CD4-positive, alpha-beta T cell treated with Interferon gamma for 1 hour (primary cell): ENCODE measurements at places on chromosomes 13 and 19.

DNA sequence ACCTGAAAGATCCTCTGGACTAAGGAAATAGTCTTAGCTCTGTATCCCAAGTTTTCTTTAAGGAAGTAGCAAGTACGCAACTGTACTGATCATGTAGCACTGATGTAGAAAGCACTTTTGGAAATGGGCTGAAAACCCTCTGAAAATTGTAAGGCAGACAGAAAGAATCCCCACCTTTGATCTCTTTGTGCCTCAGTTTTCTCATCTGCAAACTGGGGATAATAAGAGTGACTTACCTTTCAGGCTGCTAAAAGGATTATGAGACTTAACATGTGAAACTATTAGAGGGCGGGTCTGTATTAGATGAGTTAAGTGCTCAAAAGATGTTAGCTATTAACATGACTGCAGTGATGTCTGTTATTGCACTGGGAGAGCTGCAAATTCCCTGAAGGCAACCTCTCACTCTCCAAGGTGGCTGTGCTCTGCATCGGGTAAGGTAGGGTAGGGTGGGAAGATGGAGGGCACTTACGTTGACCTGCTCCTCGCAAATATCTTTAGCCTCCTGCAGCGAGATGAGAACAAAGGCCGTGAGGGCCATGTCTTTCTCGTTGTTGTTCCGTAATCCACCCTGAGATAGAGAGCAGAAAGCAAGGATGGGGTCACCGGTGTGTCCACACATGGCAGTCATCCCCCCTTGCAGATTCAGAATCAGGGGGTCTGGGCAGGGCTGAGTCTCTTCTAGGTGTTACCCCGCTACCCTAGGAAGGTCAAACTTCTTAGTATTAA, 20.4 kb upstream of the TNFSF14 start:
- no peak for DNase-seq

DNA sequence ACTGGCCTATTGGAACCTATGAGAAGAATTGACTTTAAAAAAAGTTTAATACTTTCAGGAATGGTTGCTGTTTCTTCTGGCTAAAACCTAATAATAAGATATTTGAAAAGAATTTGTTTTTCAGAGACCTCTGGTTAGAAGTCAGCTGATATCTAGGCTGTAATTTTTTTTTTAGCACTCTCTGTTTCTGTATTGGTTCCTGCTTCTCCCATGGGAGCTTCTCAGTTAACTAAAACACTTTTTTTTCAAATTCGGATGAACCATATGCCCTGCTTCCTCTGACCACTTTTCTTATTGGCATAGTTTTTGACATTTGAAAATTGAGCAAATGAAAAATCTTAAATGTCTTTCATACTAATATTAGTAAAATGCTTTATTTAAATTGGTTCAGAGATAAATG, 163.5 kb upstream of the SLC10A2 start:
- no peak for DNase-seq

DNA sequence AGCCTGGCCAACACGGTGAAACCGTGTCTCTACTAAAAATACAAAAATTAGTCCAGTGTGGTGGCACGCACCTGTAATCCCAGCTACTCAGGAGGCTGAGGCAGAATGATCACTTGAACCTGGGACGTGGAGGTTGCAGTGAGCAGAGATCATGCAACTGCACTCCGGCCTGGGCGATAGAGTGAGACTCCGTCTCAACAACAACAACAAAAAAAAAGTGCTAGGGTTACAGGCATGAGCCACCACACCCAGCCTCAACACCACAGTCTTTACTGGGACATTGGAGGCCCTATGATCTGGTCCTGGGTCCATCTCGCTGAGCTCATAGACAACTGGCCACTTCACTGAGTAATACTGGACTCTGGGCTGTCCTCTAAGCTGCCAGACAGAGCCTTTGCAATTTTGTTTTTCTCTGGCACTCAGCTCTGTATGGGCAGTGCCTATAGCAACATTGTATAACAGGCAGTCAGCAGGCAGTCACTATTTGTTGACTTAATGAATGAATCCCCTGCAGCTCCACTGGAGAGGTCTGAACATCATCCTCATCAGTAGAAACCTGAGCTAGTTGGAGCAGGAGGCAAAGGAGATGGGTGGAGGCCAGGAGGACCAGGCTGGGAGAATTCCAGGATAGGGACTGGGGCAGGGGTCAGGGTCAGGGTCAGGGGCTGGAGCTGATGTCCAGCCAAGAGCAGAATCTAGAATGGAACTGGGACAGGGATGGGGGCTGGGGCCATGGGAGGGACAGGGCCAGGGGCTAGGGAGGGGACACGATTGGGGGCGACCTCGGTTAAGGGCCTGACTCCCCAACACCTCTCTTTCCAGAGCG, 8.1 kb downstream of the BLOC1S3 start:
- DNase-seq = no peak

- DNase-seq = no peak
Observed at GRCh38 chr19:35539850-35540249, 5.6 kb upstream of the TMEM147 start.

DNA sequence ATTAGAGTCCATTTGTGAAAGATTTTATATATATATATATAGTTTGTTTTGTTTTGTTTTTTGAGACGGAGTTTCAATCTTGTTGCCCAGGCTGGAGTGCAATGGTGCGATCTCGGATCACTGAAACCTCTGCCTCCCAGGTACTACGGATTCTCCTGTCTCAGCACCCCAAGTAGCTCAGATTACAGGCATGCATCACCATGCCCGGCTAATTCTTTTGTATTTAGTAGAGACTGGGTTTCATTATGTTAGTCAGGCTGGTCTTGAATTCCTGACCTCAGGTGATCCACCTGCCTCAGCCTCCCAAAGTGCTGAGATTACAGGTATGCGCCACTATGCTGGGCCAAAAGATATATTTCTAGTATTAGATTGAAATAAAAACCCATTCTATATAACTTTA, 4.0 kb upstream of the ZNF701 start:
- no peak for DNase-seq

GRCh38 chr13:95536632-95537241, 15.8 kb upstream of the CLDN10 start:
- no peak for DNase-seq

DNA sequence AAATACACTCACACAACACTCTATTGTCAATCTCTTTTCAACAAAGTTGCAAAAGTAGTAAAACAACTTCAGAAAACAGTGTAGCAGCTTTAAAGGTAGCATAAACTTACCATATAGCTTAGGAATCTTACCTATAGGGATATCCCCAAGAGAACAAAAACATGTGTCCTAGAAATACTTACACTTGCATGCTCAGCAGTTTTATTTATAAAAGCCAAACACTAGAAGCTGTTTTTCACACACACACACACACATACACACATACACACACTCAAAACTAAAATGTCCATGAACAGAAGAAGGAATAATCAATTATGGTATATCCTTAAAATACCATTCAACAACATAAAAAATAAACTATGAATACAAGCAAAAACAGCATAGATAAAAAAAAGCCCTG, 11.7 kb downstream of the ZNF773 start:
- no peak for DNase-seq

DNA sequence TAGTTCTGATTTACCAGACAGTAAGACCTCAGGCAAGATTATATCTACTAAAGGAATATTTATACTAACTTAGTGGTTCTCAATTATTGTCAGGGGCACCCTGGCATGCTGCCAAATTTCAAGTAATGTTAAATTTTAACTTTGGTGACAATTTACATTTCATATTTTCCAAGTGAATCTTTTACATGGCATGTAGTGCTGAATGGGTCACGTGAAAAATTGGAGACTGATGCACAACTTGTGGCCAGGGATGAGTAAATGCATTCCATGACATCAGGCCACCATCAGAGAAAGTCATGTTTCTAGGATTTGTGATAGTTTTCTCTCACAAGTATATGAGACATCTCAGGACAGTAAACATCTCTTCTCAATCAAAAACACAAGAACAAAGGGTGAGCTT, 202.6 kb upstream of the SOX21 start:
- no peak for DNase-seq

DNA sequence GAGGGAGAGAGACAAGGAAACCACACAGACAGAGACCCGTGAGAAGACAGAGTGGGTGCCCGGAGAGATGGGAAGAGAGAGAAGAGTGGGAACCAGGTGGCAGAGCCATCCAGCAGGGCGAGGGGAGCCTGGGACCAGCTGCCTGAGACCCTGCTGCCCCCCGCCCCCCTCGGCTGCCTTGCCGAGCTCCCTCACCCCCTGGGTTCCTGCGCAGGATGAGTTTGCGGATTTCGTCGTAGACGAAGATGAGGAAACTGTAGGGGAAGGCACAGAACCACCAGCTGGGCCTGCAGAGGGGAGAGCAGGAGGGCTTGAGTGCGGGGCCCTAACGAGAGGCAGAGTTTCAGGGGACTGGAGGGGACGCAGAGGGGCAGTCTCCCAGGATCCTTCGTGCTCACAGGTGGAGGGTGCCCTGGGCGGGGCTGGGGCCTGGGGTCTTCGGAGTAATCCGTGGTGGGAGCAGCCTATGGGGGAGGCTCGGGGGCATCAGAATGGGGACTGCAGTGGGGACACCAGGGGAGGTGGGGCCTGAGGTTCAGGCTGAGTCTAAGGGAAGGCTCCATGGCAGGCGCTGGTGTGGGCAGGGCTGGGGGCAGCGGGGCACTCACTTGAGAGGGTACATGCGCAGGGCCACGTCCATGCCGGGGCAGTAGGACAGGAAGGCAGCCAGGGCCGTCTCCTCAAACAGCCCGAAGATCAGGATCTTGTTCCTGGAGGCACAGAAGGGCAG, 8.1 kb upstream of the RABAC1 start:
- peak; percentile 16 for DNase-seq

- no peak for DNase-seq
Observed at GRCh38 chr13:32956595-32956933, 59.7 kb upstream of the KL start.

DNA sequence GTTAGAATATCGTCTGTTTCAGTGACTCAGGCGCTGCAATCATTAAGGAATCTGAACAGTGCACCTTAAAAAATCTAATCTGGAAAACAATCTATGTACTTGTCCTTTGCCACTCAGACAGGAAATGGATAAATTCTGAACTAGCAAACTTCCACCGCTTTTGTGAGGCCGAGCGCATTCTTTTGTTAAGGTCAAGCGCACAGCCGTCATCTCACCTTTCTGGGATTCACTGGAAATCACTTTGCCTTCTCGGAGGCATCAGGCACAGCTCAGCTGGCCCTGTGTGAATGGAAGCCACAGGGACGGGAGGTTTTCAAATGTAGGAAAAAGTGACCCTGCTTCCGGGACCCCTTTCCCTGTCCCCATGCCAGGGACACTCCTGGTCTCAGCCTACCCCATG, 28.2 kb upstream of the SPACA7 start:
- DNase-seq = no peak

DNA sequence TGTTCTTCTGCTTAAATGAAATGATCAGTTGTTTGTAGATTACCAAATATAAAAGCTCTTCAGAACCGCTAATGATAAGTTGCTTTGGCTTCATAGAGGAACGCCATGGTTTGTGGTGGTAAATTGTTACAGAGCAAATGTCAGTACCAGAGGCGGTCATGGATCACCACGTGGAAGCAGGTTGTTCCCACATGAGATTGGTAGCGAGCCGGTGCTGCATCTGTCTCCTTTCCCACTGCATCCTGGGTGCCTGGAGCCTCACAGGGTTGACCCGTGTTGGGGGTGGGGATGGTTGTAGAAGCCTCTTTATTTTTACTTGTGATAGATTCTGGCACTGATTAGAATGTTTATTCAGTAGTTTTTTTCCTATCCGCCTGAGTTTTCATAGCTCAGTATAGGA, 14.7 kb downstream of the GARRE1 start:
- DNase-seq = no peak

DNA sequence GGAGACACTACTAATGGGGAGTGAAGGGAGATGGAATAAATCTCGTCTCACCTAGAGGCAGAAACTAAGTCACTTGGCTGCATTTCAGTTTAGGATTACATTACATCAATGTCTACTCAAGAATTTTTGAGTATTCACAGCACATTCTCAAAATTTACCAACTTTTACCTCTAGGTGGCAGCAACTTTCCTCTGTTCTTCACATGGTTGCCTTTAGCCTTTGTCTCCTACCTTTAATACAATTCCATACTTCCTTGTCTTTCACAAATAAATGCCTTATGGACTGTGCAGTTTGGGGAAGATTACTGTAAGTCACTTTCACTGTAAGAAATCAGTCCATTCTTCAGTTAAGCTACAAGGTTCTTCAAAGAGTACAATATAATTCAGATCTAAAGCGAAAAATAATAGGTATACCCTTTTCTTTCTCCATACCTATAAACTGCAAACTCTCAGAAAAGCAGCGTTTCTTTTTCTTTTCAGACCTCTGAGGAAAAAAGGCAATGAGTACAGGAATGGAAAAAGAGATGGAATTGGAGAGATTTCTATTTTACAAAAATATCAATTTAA, 379.4 kb downstream of the KLF12 start:
- DNase-seq = no peak

- DNase-seq = no peak
Observed at GRCh38 chr19:28066988-28067387, 1146.0 kb downstream of the UQCRFS1 start.

DNA sequence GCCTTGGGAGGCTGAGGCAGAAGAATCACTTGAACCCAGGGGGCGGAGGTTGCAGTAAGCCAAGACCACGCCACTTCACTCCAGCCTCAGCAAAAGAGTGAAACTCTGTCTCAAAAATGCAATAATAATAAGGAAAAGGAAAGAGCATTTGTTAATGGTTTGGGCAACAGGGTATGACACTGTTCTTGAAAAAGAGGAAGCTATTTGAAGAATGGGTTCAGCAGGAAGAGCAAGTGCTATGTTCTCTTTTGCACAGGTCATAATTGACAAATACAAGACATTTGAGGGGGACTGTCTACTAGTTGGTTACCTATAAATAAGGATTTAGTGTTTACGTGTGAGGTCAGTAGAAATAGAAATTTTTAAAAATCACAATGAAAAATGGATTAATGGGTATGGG, 218.3 kb downstream of the DCT start:
- no peak for DNase-seq

DNA sequence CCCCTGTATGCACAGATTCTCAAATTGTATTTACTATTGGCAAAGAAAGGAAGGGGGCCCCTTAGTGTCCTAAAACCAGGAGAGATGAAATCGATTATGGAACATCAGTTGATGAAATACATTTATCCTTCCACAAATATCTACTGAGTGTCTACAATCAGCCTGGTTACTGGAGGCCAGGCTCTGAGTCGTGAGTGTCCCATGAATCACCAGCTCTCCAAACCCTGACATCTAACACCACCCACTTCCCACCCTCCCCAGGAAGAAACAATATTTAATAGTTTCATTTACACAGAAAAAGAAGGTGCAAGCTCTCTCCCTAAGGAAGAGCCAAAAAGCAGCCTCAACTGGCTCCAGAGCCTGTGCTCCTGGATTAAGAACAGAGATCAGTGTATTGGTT, 25.2 kb downstream of the KCTD15 start:
- DNase-seq = no peak

DNA sequence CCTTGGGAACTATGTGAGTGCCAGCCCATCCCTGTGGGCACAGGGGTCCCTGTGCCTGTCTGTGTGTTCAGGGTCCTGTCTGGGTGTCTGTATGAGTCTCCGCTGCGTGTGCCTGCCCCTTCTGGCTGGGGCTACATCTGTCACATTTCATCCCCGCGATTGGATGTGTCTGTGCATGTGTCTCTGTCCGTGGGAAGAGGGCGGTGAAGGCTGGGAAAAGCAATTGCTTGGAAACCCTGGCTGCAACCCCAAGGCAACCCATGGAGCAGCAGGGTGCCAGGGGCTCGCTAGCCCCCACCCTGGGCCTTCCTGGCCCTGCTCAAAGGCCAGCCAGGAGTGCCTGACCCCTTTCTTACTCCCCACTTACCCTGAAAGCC, 1.4 kb downstream of the MAG start:
- no peak for DNase-seq
